ENCODE measurements at places on chromosomes 6 and 20.

GRCh38 chr6:125792680-125793079 lies 1.9 kb downstream of the NCOA7 start:
- no peak for DNase-seq

GRCh38 chr6:169158691-169159090 lies 95.0 kb downstream of the THBS2 start:
- no peak for DNase-seq

- no peak for DNase-seq
Observed at GRCh38 chr20:23826541-23827021, at the start of gene CST2. Gene CST2, minus strand, starts transcription at chr20:23826729. Its CDS starts 69 bp downstream, at chr20:23826660.

DNA sequence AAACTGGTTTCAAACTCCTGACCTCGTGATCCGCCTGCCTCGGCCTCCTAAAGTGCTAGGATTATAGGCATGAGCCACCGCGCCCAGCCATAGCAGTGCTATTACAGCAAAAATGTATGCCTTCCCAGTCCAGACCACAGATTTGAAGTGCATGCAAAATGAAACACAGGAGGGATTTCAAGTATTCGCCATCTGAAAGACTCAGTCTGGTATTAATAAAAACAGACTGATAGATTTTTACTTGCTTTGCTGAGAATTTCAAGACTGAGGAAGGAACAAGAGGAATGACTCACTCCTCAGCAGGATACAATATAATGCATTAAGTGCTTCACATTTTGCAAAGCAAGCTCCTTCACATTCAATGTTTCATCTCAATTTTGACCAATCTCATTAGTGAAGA lies 134.9 kb downstream of the TMEM200A start:
- no peak for DNase-seq

- DNase-seq, result no peak
Observed at GRCh38 chr6:82772851-82773717, 292.6 kb downstream of the UBE3D start.

DNA sequence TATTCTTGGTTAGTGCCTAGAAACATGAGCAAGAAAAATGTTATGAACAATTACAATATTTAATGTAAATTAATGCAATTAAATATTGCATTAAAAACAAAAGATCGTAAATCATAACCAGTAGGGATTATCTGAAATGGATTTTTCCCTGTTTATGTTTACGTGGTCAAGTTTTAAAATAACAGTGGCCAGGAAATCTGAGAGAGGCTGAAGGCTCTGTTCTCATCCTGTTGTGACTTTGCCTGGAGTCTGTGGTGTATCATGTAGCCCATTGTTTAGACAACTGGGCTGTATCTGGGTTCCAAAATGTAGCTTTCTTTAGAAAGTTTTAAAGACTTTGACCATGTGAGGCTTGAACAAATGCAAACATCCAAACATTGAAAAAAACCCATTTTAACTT lies 2.4 kb downstream of the MYO6 start:
- DNase-seq, result no peak

GRCh38 chr6:38973178-38974057 lies 75.2 kb upstream of the GLP1R start:
- no peak for DNase-seq

GRCh38 chr20:31903627-31904386 lies 33.4 kb downstream of the TTLL9 start:
- DNase-seq, result no peak

GRCh38 chr20:53635221-53635620 lies 41.6 kb upstream of the ZNF217 start:
- DNase-seq, result no peak

GRCh38 chr20:56816349-56816748 lies 187.2 kb downstream of the TFAP2C start:
- DNase-seq, result no peak

DNA sequence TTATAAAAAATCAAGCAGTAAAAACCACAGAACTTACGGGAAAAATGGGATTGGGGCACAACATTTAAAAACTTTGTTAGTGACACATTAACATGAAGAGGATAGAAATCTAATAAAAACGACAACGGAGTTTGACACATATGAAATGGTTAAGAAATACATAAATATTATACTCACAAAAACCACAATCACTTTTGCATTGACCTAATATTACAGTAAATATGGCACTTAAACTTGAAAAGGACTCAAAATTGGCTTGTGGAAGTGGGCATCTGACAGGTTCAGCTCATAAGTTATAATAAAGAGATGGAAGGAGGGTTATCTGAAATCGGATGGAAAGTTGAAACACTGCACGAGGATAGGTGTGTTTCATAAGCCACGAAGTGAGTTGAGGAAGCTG lies 523.7 kb downstream of the TFAP2B start:
- DNase-seq, result no peak

DNA sequence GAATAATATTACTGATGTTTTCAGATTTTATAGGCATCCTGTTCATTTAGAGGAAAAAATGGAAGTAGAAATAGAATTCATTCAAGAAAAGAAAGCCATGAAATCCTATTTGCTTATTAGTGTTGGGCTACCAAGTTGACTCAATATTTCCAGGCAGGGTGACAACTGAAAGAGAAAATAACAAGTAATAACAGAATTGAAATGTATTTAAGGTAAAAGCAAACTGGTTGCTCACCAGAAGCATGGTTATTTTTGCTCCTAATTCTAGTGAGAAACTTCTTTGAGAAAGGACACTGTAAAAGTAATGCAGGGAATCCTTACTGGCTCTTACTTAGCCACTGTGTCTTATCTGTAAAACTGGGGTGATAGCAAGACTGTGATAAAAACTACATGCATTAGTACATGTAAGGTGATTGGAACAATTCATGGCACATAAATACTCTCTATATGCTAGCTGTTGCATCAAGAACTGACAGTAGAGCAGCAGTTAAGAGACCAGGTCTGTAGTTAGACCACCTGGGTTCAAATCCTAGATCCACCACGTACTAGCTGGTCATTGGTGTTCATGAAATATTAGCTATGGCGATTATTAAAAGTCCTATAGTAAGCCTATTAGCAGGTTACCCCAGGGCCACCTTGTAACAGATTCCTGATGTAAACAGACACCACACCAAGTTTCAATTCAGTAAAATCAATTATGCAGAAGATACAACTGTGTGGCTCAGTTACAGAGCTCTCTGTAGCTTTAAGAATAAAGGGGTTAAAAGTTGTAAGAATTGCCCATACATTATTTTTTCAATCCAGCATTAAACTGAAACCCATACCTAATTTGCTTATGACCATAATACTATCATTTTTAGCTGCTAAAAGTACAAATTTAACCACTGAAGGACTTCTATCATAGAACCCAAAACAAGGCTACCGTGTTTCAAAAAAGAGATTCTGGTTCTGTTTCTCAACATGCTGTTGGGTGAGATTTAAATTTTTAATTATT lies 159.2 kb upstream of the COL21A1 start:
- DNase-seq, result no peak

DNA sequence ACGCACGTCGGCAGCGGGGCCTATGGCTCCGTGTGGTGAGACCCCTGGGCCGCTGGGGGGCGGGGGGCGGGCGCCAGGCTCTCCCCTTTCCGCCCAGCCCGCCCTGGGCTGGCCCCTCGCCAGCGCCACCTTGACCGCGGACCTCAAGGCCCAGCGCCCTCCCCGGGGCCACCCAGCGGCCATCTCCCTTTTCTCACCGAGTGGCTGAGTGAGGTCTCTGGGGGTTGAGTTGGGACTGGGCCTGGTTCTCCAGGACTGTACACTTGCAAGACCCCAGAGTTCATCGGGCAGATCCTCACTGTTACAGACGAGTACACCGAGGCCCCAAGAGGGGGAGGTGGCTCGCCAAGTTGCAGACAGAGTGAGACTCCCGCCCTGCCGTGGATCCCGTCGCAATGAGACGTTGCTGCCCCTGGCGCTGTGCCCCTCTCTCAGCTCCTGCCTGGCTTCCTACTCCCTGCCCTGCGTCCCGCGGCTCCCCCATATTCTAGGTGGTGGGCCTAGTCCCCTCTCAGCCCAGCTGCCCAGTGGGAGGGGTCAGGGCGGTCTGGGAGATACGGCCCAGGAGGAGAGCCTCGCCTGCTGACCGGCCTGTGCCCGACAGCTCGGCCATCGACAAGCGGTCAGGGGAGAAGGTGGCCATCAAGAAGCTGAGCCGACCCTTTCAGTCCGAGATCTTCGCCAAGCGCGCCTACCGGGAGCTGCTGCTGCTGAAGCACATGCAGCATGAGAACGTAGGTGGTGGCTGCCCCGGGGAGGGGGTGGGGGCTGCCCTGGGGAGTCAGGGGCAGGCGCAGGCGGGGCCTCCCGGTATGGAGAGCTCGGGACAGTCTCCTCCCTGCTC lies 576 bp downstream of the MAPK13 start:
- peak; percentile 40 for DNase-seq

DNA sequence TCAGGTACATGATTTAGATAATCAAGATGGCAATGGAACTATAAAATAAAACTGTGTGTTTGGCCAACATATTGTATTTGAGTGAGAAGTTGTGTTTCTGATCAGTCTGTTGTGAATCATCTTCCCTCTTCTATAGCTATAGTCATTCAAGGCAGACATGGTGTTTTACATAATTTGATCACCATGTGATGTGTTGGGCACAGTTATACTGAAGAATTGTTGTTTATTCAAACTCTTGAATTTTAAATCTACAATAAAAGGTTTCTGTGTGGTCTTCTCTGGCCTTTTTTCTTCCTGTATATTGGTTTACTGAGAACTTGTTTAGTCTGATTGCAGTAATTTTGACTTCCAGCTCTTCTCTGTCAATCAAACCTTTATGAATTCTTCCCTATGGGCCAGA lies 4.4 kb downstream of the RNF182 start:
- no peak for DNase-seq

DNA sequence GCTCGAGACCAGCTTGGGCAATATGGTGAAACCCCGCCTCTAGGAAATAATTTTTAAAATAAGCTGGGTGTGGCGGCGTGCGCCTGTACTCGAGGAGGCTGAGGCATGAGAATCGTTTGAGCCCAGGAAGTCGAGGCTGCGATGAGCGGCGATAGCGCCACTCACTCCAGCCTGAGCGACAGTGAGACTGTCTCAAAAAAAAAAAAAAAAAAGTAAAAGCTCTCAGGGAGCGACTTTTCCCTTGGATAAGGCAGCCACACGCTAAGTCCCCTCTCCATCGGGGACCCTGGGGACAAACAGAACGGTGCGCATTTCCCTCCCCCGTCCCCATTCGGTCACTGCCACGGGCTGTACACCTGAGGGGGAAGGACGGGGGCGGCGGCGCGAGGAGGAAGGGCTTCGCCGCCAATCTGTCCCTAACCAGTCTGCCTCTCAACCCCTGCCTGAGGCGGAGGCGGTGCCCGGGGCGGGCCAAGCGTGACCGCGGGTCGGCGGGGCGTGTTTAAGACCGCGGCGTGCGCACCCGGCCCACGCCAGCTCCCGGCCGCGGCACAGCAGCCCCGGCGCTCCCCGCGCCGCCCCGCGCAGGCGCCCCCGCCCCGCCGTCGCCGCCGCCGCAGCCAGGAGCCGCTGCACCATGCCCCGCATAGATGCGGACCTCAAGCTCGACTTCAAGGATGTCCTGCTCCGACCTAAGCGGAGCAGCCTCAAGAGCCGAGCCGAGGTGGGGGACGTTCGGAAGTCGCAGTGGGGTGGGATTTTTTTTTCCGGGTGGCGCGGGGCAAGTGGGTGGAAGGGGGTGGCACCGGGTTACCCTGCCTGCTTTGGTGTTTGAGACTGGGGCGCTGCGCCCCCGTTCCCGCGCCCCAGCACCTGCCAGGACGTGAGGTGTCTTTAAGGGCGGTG lies at the start of gene GMPR:
GMPR (plus strand) TSS at position 531 of the 906 bp plus-strand sequence; CDS start at position 638, 107 bp downstream.
- DNase-seq, result peak; percentile 59

- no peak for DNase-seq
Observed at GRCh38 chr20:62984666-62985443, 21.9 kb downstream of the BHLHE23 start.

DNA sequence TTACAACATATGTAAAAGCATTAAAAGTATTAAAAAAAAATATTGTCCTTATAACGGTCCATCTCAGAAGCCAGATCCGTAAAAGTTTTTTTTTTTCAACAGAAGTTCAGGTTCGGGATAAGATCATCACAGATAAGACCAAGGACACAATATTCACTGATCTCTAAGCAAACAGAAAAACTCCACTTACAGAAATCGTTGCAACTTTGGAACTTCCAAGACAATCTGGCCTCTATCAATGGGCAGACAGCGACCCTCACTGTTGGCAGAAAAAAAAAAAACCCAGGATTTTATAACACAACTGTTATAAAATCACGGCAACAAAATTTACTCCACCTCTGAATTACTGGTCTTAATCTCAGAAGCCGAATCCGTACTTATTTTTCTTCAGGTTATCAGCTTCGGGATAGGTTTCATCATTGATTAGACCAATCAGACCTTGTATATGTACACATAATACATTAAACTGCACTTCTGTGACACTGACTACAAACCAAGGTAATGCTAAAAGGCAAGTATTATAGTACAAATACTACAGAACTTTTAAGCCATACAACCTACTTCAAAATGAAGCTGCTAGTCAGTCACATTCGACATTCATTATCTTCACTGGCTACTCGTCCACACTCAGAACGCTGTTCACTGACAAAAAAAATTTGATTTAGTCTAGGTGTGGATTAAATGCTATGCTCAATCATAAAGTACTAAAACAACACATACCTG lies 34.7 kb upstream of the SYNCRIP start:
- DNase-seq, result no peak

Data from activated effector memory CD4-positive, alpha-beta T cell treated with Interleukin-2 at 50 U/mL for 16 hours (primary cell).